Renal pelvis (tissue), 12 donors: ENCODE measurements at places on chromosomes 5 and 9. TPM values are rescaled to one million over a fixed set of nuclear protein-coding genes. Genes with fewer than 3 reads are reported as not detected.

SLC9A3 gene
- 69.6 TPM for polyA plus RNA-seq

F2RL1 gene
- polyA plus RNA-seq, result 27.8 TPM

NPR3 gene
- polyA plus RNA-seq, result 19.3 TPM

CENPK gene
- 44.4 TPM for polyA plus RNA-seq
